ENCODE measurements at places on chromosomes 12 and 14.

DNA sequence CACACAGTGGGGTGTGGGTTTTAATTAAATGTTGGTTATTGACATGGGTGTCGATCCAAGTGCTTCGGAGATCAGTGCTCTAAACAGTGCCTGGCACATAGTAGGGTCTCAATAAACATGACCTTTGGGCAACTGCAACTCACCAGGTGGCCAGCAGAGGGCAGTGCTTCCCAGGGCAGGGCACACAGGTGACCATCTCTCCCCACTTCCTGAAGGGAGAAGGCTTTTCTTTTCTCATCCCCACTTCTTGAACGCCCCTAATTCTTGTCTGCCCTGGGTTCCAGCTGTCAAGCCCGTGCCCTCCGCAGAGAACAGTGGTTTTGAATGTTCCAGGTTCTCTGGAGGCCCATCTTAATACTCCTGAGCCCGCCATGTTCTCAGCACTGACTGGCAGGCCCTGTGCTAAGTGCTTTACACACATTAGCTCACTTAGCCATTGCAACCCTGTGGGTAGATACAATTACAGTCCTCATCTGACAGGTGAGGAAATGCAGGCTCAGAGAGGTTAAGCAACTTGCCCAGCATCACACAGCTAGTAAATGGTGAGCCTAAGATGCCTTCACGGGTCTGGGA, 16.3 kb downstream of the RAPGEF3 start:
- no peaks in the 10 kb centered on the region for H3K27me3 ChIP-seq
- H3K4me3 ChIP-seq, result no peak overlapping the region
- no peaks in the 10 kb centered on the region for H3K4me1 ChIP-seq
- no peak overlapping the region for H3K27ac ChIP-seq
- H3K36me3 ChIP-seq, result no peaks in the 10 kb centered on the region

DNA sequence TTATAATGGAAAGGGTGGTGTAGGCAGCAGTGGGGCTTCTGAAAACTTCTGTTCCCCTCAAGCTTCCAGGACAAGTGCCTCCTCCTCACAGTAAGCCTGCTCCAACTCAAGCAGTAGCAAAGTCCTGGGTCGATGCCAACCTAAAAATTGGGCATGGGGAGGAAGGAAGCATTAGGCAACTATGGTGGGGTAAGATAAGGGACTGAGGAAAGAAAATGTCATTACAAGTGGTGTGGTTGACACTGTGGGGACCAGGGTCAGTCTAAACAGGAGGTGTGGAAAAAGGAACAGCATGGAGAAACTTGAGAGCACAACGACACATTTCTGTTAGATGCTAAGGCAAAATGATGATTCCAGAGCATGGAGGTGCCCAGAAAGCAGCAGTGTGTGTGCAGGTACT, 34.9 kb downstream of the WIF1 start:
- H3K27me3 ChIP-seq, result no peaks in the 10 kb centered on the region
- no peaks in the 10 kb centered on the region for H3K4me1 ChIP-seq
- no peak overlapping the region for H3K27ac ChIP-seq
- DNase-seq, result no peak
- no peaks in the 10 kb centered on the region for H3K36me3 ChIP-seq

- no peaks in the 10 kb centered on the region for H3K4me1 ChIP-seq
- H3K4me3 ChIP-seq, result no peak overlapping the region
- peak; percentile 2 for DNase-seq
- no peaks in the 10 kb centered on the region for H3K36me3 ChIP-seq
These were observed 128.9 kb upstream of the RTL1 start for GRCh38 chr14:101032433-101032832.

DNA sequence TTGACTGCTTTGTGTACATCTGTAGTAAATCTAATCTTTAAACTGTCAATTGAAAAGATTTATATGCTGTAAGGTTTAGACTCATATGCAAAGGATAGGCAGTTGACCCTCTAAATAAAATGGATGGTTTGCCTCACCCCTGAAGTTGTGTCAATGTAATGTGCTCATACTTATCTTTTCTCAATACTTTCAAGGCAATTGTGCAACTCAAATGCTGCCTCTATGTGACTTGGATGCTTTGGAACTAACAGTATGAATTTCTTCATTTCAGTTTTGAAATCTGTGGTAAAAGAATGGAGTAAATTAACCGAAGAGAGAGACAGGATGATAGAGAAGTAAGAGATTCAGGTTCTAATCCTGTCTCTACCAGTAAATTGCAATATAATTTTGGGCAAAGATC, 9.7 kb downstream of the PDE6H start:
- no peak for DNase-seq
- no peaks in the 10 kb centered on the region for H3K36me3 ChIP-seq
- no peak overlapping the region for H3K27ac ChIP-seq
- no peaks in the 10 kb centered on the region for H3K4me1 ChIP-seq

DNA sequence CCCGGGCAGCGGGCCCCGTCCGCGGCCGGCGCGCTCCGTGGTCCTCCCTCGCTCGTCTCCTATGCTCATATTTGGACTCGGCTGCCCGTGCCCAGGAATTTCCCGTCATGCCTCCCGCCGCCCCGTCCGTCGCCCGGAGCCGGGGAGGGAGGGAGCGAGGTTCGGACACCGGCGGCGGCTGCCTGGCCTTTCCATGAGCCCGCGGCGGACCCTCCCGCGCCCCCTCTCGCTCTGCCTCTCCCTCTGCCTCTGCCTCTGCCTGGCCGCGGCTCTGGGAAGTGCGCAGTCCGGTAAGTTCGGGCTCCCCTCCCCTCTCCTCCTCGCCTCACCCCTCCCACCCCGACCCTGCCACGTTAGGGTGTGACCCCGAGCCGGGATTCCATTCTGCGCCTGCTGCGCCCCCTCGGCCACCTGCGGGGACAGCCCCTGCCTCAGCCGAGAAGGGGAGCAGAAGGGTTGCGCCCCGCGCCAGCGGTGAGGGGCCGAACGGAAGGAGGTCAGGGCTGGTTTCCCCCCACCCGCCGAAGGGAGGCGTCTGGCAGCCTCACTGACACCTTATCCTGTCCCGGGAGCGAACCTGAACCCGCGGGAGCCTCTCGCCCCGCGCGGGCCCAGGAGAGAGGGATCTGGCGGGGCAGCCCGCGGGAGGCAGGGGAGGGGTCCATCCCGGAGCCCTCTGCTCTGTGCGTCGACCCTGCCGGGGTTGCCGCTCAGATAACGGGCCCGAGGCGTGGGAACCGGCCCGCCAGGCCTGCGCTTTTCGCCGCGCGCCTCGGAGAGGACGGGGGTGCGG, at the start of gene MSRB3:
Gene MSRB3, plus strand, starts transcription at position 108 of the 793 bp plus-strand sequence. CDS start 29,897 bp downstream, outside the sequence.
- peak within 1 kb of the TSS; percentile 91 for H3K4me3 ChIP-seq
- H3K27me3 ChIP-seq, result no peaks in the 10 kb centered on the region
- DNase-seq, result peak; percentile 84

- H3K27me3 ChIP-seq, result no peaks in the 10 kb centered on the region
- DNase-seq, result no peak
- no peaks in the 10 kb centered on the region for H3K4me1 ChIP-seq
- no peak overlapping the region for H3K27ac ChIP-seq
- H3K36me3 ChIP-seq, result no peaks in the 10 kb centered on the region
These were observed 2.0 kb downstream of the CIROP start for GRCh38 chr14:23102801-23103200.

DNA sequence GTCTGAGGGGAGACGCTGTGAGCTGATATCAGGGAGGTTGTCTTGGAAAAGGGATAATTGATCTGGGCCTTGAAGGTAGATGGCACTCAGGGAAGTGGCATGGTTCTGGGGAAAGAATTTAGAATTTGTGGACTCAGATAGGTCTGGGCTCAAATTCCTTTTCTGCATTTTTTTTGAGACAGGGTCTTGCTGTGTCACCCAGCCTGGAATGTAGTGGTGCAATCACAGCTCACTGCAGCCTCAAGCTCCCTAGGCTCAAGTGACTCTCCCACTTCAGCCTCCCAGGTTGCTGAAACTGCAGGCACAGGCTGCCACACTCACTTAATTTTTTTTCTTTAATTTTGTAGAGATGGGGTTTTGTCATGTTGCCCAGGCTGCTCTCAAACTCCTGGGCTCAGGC, 98.1 kb upstream of the NCOR2 start:
- no peaks in the 10 kb centered on the region for H3K4me1 ChIP-seq
- H3K27ac ChIP-seq, result no peak overlapping the region
- no peak overlapping the region for H3K4me3 ChIP-seq
